ENCODE measurements at places on chromosomes 12 and 14.

DNA sequence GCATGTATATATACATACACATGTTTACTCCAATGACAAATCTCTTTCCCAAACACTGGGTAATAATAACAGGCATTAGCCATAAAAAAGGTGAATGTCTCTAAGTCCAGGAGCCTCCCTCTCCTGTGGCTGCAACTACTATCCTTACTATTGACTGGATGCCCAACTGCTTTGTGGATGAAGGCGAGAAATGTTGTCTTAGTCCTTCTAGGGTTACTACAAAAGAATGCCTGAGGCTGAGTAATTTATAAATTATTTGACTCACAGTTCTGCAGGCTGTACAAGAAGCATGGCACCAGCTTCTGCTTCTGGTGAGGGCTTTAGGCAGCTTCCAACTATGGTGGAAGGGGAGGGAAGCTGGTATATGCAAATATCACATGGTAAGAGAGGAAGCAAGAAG is 366.0 kb upstream of the DDHD1 start:
- DNase-seq = no peak

DNA sequence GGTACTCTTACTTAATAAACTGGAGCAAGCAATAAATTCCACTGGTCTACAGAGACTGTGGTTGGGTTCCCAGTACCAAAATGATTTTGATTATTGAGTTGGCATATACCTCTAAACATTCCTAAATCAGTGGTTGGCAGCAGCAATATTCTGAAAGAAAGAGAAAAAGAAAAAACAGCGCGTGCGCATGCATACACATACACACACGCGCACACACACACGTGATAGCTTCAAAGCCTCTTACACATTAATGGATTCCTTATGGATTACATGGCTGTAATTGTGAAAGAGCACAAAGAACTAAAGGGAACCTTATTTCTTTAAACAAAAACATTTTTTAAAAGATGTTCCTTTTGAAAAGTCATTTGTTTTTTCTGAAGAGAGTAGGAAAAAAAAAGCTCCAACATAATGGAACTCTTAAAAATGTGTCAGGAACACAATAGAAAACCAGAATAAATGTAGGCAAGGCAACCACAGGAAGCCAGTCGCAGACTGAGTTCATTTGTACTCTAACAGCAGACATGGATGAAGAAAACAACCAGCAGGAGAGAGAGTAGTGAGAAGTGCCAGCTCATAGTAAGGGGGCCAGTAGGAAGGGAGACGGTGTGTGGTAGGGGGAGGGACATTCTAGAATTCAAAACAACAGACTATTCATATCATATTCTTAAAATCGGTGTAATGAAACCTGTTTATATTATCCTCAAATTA is 80.0 kb downstream of the DRAM1 start:
- DNase-seq = no peak

DNA sequence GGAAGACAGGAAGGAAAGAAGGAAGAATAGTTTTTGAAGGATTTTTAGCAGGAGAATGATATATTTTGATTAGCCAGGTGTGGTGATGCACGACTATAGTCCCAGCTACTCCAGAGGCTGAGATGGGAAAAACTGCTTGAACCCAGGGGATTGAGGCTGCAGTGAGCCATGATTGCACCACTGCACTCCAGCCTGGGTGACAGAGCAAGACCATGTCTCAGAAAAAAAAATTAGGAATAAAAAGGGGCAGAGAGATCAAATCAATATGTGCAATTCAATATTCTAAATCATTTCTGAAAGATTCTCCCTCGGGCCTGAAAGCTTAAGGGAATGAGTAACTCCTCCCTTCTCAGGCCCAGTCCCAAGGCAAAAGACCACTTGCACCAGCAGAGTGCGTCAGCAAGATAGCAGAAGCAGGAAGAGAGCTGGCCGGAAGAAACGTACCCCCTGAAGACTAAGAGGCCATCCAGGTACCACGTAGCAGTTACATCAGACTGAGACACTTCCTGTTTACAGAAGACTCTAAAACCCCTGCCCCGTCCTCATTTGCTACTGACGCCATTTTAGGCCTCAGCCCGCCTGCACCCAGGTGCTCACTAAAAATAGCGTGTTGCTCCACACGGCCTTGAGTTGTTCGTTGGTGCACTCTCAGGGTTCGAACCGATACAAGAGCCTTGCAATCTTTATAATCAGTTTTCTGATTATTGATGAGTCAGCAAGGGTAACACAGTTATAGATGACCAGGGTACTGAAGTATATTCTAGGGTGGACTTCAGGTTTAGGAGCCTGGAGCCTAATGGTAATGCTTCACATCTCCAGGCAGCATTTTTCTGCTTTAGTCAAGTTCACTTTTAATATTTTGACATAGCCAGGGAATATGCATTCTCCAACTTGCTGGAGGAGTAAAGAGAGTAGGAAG is 57.7 kb upstream of the CSRP2 start:
- DNase-seq = no peak

GRCh38 chr14:70401643-70402042 is 15.2 kb downstream of the SYNJ2BP start:
- no peak for DNase-seq

GRCh38 chr12:132380641-132381040 is 51.3 kb upstream of the GALNT9 start:
- no peak for DNase-seq

All from mesothelial cell of epicardium (in vitro differentiated cells).